GM23338 (cell line): ENCODE measurements at places on chromosomes 7 and 10.

DNA sequence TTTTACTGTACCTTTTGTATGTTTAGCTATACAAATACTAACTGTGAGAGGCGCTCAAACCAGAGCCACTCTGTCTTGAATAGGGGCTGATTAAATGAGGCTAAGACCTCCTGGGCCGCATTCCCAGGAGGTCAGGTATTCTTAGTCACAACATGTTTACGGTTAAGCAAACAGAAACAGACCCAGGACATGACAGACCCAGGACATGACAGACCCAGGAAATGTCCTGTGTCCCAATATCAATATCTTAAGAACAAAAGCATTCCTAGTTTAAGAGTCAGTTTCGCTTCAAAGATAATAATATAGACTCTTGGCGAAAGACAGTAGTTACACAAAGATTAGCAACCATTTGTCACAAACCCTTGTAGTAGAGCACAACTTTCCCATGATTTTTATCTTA is 304.5 kb downstream of the CCSER2 start:
- H3K27me3 ChIP-seq, result no peaks in the 10 kb centered on the region
- H3K4me1 ChIP-seq, result no peaks in the 10 kb centered on the region
- DNase-seq, result peak; percentile 17

GRCh38 chr7:99504281-99504602 is 220 bp upstream of the ZKSCAN5 start:
- H3K4me1 ChIP-seq, result peaks cover 17% of the 10 kb centered on the region
- DNase-seq, result peak; percentile 100
- no peaks in the 10 kb centered on the region for H3K27me3 ChIP-seq
- H3K36me3 ChIP-seq, result no peaks in the 10 kb centered on the region

DNA sequence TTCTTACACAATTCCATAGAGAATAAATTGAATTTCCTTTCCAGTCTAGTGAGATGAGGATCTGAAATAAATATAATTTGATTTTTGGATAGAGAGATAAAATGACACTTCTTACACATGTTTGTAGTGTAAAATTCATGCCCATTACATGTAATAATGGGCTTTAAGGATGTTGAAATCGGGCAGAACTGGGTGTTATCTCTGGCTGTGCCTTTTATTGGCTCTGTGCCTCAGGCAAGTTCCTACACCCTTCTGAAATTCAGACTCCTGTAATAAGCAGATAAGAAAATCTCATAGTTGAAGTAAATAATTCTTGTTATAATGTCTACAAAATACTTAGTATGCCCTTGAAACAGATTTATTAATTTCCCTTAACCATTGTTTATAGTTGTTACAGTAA is 125.6 kb downstream of the SEMA3A start:
- H3K4me1 ChIP-seq, result no peaks in the 10 kb centered on the region
- no peaks in the 10 kb centered on the region for H3K27me3 ChIP-seq
- DNase-seq, result no peak
- no peak overlapping the region for H3K27ac ChIP-seq
- H3K4me3 ChIP-seq, result no peak overlapping the region

DNA sequence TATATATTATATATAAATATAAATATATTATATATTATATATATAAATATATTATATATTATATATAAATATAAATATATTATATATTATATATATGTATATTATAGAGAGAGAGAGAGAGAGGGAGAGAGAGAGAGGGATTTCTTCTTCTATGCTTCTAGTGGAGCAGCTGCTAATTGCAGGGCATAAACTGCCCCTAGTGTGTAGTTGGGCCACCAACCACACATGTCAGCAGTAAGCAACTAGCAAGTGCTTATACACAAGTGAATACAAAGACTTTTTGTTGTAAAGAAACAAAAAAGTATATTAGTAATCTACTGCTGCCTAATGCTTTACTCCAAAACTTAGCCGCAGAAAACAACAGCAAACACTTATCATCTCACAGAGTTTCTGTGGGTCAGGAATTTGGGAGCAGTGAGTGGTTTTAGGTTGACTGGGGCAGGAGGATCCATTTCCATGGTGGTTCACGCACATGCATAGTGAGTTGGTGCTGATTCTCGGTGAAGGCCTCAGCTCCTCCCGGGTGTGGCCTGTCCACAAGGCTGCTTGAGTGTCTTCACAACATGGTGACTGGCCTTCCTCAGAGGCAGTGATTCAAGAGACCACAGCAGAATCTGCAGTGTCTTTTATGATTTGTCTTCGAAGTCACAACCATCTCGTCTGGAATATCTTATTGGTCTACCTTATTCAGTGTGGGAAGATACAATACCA is 25.5 kb upstream of the BAG3 start:
- no peak overlapping the region for H3K27ac ChIP-seq
- no peaks in the 10 kb centered on the region for H3K36me3 ChIP-seq
- H3K4me1 ChIP-seq, result no peaks in the 10 kb centered on the region
- no peak for DNase-seq
